Iris pigment epithelial cell (primary cell): ENCODE measurements at places on chromosomes 6 and 20.

DNA sequence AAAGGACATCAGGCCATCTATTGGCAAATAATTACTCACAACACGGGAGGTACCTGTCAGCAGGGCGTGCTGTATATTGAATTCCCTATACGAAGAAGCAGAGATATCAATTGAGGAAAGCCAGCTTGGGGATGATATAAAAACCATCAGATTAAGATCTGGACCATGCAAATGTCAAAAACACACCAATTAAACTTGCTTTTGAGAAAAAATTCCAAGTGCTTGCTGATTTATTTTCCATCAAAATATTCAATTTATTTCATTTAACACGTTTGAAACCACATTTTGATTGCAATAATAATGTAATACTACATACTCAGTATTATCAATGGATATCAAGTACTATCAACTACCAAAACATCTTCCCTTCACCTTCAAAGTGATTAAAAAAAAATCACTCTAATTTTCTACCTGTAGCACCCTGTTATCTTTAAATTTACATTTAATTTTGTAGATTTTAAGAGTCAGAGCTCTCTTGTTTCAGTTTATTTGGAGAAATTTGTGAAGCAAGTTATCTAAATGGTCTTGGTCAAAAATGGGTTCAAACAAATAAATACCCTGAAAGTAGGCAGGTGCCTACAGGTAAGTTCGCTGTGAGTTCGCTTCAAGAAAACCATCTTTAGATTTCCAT is 6.8 kb upstream of the TBX18 start:
- no peak for DNase-seq

- DNase-seq: no peak
Observed at GRCh38 chr20:46967646-46968045, 73.0 kb downstream of the EYA2 start.

GRCh38 chr6:33827546-33828451 is 24.0 kb upstream of the MLN start:
- peak; percentile 43 for DNase-seq

DNA sequence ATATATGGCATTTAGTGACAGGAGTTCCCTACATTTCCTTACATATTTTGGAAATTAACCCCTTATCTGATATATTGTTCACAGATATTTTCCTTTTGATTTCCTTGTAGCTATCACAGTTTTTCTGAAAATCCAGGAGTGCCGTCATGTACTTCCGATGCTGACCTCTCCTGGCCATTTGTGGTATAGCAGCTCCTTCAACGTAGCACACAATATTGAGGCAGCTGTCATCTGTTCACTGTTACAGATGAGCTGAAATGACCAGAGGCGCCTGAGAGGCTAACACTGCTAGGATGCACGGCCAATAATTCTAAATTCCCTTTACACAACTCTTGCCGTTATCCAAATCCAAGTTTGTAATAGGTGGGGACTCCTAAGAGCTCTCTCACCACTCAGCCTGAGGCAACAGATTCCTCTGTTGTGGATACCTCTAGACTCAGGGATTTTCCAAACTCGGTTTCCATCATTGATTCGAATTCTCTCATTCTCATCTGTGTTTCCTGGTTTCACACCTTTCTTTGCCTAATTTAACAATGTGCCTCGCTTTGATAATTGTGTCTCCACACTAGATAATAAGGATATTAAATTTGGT is 53.0 kb downstream of the MMUT start:
- peak; percentile 62 for DNase-seq

- DNase-seq: no peak
Observed at GRCh38 chr6:64050590-64050989, 415.0 kb downstream of the PHF3 start.

- DNase-seq: no peak
Observed at GRCh38 chr20:37523911-37524700, 3.1 kb downstream of the NNAT start.

DNA sequence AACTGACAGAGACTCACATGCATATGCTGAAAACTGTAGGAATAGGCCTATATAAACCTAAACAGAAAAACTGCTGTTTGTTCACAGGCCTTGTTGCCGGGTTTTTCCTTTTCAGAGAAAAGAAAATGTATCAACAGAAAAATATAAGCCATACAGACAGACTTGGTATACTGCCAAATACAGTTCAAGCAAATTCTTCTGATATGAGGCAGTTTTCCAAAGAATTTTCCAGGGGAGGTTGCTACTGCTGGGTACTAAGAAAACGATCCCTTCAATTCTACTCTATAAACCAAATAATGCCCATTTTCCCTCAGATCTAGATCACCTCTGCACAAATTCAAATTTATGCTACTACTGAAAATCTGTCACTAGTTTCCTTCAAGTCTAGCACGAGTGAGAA is 59.4 kb downstream of the ME1 start:
- DNase-seq: peak; percentile 82

DNA sequence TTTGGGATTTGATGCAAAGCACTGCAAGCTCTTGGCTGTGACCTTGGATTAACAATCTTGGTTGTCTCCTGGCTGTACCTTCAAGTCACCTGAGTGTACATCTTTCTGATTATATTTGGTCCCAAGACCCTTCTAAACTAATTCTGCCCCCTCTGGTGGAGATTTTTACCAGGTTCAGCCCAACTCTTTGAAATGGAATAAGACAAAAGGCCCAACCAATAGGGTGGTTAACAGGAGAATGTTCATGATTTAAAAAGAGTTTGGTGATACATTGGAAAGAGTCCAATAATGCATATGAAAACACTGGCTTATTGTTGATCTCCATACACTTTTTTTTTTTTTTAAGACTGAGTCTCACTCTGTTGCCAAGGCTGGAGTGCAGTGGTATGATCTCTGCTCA is 77.5 kb upstream of the CD83 start:
- no peak for DNase-seq

GRCh38 chr20:10654630-10655029 is 19.2 kb downstream of the JAG1 start:
- DNase-seq: no peak

- peak; percentile 12 for DNase-seq
Observed at GRCh38 chr6:150079604-150080003, 10.7 kb upstream of the ULBP3 start.

- DNase-seq: no peak
Observed at GRCh38 chr6:16876201-16876600, 114.9 kb upstream of the ATXN1 start.

DNA sequence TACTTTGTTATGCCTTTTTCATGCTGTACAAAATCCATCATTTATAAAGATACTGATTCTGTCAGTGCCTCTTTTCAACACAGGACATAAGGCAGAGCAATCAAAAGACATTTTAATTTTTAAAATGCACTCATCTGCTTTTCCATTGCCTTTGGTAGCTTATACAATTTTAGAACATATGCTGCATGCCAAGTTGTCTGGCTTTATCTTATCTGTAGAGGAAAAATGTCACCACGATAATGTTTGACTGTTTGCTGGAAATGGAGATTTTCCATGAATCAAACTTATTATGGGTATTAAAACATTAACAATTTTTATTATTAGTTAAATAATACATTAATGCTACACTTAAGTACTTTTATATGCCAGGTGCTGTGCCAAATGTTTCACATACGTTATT is 50.5 kb downstream of the NKAIN2 start:
- DNase-seq: no peak

GRCh38 chr6:41581381-41581991 is 35.3 kb downstream of the FOXP4 start:
- peak; percentile 91 for DNase-seq

DNA sequence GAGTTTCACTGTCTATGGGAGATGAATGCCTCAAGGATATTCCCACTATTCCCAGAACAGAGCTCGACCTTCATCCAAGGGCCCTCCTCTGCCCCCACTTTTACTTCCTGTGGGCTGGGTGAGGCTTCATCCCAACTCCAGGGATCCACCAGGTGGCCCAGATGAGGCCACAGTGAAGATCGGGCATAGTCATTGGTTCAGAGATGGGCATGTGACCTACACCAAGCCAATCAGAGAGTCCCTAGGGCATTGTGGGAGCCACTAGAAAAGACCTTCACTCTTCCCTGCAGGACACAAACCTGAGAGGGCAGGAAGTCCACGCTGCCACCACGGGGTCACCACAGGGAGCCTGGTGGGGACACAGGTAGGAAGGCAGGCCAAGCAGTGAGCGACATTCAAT is 72.9 kb upstream of the SLC22A16 start:
- DNase-seq: no peak

- no peak for DNase-seq
Observed at GRCh38 chr20:12482661-12483060, 526.1 kb upstream of the SPTLC3 start.

- peak; percentile 80 for DNase-seq
Observed at GRCh38 chr6:35960187-35960586, 39.3 kb upstream of the SRPK1 start.

DNA sequence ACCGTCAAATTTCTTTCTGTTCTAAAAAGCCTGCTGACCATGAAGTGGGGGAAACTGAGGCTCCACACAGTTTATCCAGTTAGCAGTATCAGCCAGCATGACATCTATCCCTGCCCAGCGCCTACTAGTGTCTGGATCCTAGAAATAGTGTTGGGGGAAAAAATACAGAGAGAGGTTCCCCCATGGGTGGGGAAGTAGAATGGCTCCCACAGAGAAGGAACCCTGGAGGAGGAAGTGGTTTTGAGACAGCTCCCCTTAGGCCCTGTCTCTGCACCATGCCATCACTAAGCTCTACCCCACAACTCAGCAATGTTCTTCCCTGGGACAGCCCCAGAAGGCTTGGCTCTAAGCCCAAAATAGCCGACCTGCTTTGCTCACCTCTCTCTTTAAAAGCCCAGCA is 153.4 kb downstream of the MBOAT1 start:
- DNase-seq: no peak

DNA sequence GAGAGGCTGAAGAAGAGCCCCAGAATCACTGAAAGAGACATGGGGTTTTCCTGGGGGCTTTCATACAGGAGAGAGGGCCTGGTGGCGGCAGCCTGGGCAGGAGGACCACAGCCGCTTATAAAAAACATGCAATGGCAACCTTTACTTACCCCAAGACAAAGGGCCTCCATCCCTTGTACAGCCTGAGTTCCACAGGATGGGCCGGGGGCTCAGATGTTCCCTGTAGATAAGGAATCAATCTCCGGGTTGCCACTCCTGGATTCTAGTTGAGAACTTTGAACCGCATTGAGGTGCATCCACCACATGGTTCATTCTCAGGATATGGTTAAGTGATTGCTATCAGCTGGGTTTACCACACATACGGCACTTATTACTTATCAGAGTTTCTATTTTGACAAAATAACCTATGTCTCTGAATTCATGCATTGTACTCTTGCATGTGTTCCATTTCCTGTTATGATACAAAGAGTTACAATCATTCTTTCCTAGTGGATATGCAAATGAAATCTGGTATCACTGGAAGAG is 677.6 kb downstream of the KIF16B start:
- DNase-seq: no peak

GRCh38 chr20:12113468-12114371 is 196.0 kb downstream of the BTBD3 start:
- peak; percentile 68 for DNase-seq

GRCh38 chr6:67431076-67431475 is 1204.0 kb upstream of the ADGRB3 start:
- DNase-seq: no peak

GRCh38 chr20:2102585-2103460 is 1.2 kb downstream of the STK35 start:
- peak; percentile 85 for DNase-seq

DNA sequence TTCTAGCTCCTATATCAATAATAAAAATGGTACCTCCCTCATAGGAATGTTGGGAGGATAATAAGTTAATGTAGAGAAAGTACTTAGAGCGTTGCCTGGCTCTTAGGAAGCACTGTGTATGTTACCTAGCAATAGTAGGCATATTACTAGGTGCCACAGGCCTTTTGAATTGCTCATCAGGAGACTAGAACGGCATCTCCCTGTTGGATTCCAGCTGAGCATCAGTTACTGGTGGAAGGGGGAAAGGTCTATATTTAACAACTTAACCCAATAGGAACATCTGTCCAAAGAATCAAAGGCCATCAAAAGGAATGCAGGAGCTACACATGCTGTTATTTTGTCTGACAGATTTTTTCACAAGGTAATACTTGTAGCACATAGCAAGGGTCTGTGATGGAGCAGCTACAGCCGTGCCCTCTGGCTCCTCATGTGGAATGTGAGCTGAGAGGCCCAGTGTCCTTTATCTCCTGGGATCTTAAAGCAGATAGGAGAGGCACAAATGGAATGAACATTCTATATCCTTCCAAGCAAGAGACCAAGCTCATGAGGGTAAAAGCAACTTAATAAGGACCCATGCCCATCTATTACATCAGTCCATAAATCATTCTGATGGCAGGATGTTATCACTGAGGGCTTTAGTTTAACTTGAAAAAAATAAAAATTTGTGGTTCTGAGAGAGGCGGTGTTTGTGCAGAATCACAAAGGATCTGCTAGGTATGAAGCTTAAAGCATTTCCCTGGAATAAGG is 184.9 kb upstream of the LAMP5 start:
- no peak for DNase-seq

DNA sequence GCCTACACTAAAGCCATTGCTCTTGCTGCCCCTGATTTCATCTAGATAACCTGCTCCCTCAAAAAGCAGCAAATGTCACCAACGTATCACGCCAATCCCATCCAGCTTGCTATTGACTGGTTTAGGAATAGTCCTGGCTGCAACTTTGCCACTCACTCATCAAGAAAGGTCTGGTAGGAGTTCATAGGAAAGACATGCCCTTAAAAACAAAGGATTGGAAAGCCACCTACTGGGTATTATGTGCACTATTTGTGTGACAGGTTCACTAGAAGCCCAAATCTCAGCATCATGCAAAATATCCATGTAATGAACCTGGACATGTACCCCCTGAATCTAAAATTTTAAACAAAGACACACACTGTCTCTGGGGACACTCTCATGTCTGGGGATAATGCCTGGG is 170.4 kb upstream of the COL21A1 start:
- no peak for DNase-seq

DNA sequence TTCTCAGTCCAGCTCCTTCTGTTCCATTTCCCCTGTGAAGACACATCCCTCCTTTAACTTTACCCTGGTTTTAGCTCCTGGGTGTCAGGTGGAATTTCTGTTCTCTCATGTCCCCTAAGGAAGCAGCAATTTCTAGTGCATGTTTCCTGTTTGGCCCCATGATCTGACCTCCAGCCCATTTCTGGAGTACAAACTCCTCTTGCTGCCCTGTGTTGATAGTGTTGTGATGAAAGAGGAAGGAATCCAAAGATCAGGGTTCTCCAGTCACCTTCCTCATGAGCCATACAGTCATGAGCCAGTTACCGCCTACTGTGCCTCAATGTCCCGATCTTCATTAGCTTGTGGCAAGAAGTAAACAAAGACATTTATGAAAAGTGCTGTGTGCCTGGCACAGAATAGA is 97.4 kb downstream of the PHACTR1 start:
- no peak for DNase-seq

GRCh38 chr6:148492654-148493290 is 150.1 kb downstream of the SASH1 start:
- no peak for DNase-seq

- peak; percentile 61 for DNase-seq
Observed at GRCh38 chr6:17432356-17432755, 39.0 kb downstream of the CAP2 start.
